ENCODE measurements at places on chromosomes 3 and 15.

- no peak for DNase-seq
Measured at GRCh38 chr15:61091289-61091616, 137.8 kb downstream of the RORA start.

DNA sequence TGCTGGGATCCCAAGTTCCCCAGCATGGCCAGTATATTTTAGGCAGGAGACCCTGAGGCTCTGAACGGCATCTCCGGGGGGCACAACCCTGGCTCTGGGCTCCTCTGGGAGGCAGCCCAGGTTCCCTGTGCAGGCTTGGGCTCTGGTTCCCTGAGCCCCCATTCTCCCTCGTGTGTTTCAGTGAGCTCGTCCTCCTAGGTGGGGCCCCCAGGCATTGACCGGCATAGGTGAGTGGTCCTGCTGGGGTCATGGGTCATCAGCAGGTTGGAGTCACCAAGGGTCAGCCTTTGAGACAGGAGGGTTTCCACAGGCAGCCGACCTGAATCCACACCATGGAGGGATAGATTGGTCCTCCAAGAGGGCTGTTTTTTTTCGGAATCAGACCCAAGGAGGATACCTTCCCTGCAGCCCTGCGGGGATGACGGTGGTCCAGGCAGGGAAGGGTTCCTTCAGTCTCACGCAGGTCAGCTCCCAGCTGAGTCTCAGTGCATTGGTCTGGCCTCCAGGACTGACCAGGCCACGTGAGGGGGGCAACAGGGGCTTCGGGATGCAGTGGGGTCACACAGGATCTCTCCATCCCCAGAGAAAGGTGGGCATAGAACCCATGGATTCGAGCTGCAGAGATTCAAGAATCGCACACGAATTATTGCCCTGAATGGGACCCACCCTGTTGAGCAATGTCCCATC is 226.0 kb downstream of the SNRPN start:
- DNase-seq = no peak

DNA sequence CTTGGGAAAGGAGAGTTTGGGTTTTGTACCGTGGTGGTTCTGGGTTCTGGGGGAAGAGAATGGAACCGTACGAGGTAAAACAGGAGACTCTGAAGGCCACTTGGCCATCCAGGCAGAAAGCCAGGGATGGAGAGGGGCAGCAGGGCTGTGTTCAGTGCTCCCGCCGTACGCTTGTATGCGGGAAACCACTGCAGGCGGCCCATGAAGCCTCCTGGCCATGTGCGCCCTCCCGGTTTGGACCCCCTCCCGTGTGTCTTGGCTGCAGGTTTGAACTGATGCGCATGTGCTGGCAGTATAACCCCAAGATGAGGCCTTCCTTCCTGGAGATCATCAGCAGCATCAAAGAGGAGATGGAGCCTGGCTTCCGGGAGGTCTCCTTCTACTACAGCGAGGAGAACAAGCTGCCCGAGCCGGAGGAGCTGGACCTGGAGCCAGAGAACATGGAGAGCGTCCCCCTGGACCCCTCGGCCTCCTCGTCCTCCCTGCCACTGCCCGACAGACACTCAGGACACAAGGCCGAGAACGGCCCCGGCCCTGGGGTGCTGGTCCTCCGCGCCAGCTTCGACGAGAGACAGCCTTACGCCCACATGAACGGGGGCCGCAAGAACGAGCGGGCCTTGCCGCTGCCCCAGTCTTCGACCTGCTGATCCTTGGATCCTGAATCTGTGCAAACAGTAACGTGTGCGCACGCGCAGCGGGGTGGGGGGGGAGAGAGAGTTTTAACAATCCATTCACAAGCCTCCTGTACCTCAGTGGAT is 50.6 kb downstream of the PGPEP1L start:
- DNase-seq = no peak

DNA sequence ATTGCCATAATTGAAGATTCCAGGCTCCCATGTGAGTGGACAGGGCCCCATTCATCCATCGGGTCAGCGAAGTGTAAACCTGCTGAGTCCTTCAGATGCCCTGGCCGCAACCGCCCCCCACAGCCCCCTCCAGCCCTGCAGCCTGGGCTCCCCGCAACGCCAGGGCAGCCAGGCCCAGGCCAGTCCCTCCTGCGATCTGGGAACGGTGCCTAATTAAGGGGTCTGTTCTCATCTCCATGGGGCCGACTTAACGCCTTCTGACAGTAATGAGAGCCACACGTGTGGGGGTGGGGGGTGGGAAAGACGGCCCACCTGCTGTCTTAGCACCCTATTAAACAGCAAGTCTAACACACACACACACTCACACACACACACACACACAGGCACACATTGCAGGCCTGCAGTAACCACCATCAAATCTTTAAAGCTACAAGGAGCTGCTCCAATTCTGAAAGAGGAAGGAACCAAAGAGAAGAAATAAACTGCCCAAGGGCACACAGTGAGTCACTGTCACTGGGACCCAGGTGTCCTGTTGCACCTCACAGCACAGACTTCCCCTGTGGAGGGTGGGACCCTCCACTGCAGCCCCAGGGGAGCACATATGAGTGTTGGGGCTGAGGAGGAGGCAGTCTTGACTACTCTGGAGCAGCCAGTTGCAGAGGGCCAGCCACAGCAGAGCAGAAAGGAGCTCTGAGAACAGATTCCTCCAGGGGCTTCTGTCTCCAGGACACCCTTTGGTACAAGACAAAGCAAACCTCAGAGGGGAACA is 31.8 kb upstream of the HES1 start:
- DNase-seq = no peak

- DNase-seq = no peak
Measured at GRCh38 chr15:101372960-101373525, 78.0 kb upstream of the SNRPA1 start.

GRCh38 chr3:7075117-7075516 is 214.2 kb downstream of the GRM7 start:
- DNase-seq = no peak

GRCh38 chr15:78088773-78089080 is 3.6 kb upstream of the SH2D7 start:
- DNase-seq = no peak

GRCh38 chr3:115720983-115721382 is 97.7 kb downstream of the GAP43 start:
- no peak for DNase-seq

DNA sequence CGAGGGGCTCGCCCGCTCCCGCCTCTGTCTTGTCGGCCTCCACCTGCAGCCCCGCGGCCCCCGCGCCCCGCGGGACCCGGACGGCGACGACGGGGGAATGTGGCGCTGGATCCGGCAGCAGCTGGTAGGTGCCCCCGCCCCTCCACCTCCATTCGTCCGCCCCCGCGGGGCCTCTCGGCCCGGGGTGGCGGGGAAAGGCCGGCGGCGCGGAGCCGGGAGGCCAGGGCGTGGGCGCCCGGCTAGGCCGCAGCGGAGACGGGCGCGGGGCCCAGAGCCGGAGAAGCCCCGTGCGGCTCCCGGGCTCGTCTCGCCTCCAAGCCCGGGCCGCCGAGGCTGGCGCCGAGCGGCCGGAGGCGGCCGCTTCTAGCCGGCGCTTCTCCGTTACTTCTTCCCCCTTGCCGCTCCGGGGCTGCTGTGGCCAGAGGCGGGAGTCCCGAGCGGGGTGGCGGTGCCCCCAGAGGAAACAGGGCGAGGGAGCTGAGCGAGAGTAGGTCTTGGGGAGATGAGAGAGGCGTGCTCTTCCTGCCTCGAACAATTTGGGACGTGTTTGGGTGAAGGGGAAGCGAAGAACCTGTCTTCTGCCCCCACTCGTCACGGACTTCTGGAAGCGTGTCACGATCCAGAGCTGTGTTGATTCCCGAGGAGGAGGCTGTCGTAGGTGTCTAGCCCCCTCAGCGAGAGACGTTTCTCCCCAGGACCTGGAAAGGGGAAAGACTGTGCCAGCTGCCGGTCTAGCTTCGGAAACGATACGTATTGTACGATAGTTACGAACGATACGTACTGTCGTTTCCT is 555 bp downstream of the ATP11B start:
- peak; percentile 23 for DNase-seq

GRCh38 chr15:27853624-27854455 is 245.3 kb downstream of the OCA2 start:
- DNase-seq = no peak

GRCh38 chr3:151318313-151318712 is 1.7 kb upstream of the GPR87 start:
- no peak for DNase-seq

GRCh38 chr3:81388191-81388590 is 373.3 kb downstream of the GBE1 start:
- no peak for DNase-seq

DNA sequence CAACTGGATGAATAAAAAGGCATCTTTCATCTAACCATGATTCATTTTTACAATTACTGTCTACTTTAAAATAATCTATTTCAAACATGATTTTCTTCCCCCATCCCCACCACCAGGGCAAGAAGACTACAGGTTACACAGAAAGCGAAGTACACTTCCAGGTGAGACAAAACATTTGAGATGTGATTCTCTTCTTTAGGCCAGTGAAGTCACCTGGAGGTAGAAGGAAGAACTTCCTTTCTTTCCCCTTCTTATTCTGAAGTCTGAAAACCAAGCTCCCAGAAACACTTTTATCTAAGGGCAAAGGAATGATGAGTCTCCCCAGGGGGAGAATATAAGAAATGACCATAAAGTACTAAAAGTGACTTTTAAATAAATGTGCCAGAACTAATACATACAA is 36.7 kb downstream of the SHQ1 start:
- no peak for DNase-seq

GRCh38 chr15:63615935-63616334 is 18.7 kb downstream of the FBXL22 start:
- DNase-seq = no peak

DNA sequence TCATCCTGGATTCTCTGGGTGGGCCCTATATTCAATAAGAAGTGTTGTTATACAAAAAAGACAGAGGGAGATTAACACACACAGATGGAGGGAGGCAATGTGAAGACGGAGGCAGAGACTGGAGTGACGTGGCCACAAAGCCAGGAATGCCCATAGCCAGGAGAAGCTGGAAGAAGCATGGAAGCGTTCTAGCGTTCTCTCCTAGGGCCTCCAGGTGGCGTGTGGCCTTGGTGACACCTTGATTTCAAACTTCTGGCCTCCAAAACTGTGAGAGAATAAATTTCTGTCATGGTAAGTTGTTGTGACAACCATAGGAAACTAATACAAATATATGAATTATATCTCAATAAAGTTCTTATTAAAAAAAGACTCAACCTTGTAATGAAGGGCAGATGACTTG is 21.3 kb downstream of the THBS1 start:
- DNase-seq = no peak

- peak; percentile 48 for DNase-seq
Measured at GRCh38 chr15:84142888-84143337, 92.7 kb upstream of the GOLGA6L4 start.

GRCh38 chr3:36815375-36815774 is 51.0 kb upstream of the DCLK3 start:
- DNase-seq = no peak

DNA sequence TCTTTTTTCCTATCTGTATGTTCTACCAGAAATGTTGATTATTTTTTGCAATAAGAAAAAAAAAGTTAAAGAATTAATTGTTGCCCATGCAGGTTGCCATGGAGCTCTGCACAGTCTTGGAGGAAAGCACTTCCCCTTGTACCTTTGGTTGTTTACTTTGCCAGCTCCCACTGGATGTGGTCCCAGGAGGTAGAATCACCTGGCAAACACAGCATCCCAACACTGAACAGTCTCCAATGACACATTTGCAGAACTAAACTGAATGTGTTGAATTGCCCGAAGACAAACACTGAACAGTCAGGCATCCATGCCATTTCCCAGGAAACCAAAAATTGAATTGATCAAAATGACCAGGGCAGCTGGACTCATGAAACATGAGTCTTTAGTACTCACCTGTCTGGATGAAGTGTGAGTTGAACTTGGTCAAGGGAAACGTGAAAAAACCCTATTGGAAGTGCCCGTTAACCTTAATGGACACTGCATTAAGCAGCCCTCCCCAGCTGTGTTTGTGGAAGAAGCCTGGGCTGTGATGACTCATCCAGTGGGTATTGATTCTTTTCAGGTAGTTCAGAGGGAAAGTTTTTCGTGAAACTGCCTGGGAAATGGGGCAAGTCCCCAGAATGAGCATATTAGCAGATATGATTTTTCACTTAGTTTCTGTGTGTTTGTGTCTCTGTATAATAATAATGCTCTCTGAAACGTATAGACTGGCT is 284.7 kb upstream of the STT3B start:
- no peak for DNase-seq

DNA sequence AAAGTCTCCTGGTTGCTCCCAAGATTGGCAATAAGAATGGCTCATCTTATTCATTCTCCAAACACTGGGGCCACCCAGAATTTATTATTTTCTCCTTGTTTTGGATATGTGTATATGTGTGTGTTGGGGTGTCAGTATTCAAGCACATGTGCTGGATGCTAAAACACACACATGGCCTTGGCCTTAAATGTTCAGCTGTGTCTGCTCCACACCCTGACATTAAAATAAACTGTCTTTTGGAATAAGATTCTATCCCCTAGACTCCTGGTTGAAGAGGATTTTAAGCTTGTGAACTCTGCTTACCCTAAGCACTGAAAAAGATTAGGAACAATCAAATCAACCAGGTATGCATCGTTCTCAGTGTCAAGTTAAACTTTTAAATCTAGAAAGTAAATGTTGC is 382.9 kb upstream of the MCTP2 start:
- no peak for DNase-seq

- DNase-seq = no peak
Measured at GRCh38 chr3:186264608-186265400, 97.2 kb downstream of the DGKG start.

DNA sequence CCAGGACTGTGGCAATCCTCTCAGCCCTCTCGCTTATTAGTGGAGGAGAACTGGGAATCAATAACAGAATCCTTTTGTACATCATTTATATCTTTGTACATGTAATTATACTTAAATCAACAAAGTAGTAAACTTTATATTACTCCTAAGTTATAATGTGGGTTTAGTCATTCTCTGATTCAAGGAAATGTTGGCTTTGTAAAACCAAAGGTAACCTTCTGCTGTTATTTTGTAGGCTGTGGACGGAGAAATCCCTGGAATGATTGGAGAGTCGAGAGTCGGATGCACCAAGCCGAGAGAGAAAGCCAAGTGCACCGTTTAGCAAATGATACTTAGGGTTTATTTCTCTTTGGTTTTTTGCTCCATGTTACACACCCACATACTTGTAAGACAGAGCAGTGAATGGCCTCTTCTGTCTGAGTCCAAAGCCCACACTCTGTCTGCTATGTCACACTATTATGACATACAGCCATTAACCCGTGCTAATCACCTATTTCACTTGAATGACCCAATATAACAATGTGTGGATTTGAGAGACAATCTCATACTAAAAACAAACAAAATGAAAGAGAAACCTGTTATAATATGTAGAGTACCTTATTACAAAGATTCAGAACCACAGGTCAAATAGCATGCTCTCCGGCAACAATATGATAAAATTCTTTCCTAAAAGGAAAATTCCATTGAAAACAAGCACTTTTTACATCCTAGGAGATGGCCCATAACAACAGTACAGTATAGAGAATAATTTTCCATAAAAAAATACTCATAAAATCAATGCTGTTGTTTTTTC is 72.2 kb downstream of the MECOM start:
- no peak for DNase-seq

GRCh38 chr3:53153264-53153823 is 7.7 kb upstream of the PRKCD start:
- DNase-seq = no peak

- DNase-seq = no peak
Measured at GRCh38 chr3:36147934-36148558, 232.3 kb upstream of the STAC start.

- no peak for DNase-seq
Measured at GRCh38 chr3:132119531-132119930, 84.7 kb upstream of the CPNE4 start.

Data from activated T-helper 1 cell treated with Interleukin-2 at 50 U/mL for 16 hours (primary cell).